ENCODE measurements at places on chromosomes 16 and 17. TPM values are rescaled to one million over a fixed set of nuclear protein-coding genes. Genes with fewer than 3 reads are reported as not detected.

Gene IL17C
- total RNA-seq: not detected

Gene TBC1D3G
- total RNA-seq: not detected

Gene SLC5A10
- not detected for total RNA-seq

Gene ST6GALNAC1
- not detected for total RNA-seq

Gene SLFN11
- not detected for total RNA-seq

Gene ABCA5
- 6.8 TPM for total RNA-seq

Gene ABCA3
- 5.4 TPM for total RNA-seq

Gene C16orf96
- 0.10 TPM for total RNA-seq

Gene PPL
- total RNA-seq: 56.4 TPM

DNA sequence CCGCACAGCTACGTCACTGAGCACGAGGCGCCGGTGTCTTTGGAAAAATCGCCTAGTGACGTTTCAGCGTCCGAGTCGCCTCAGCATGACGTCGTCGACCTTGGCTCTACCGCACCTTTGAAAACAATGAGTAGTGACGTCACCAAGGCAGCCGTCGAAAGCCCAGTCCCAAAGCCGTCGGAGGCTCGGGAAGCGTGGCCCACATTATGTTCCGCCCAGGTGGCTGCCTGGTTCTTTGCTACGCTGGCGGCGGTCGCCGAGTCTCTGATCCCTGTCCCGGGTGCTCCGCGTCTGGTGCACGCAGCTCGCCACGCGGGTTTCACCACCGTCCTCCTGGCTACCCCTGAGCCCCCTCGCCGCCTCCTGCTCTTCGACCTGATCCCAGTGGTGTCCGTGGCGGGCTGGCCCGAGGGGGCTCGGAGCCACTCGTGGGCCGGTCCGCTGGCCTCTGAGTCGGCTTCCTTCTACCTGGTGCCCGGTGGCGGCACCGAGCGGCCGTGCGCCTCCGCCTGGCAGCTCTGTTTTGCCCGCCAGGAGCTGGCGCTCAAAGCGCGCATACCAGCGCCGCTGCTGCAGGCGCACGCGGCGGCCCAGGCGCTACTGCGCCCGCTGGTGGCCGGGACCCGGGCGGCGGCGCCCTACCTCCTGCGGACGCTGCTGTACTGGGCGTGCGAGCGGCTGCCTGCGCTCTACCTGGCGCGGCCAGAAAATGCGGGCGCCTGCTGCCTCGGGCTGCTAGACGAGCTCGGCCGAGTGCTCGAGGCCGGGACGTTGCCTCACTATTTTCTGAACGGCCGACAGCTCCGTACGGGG lies 1.5 kb downstream of the TMEM102 start:
- peak; percentile 79 for DNase-seq

DNA sequence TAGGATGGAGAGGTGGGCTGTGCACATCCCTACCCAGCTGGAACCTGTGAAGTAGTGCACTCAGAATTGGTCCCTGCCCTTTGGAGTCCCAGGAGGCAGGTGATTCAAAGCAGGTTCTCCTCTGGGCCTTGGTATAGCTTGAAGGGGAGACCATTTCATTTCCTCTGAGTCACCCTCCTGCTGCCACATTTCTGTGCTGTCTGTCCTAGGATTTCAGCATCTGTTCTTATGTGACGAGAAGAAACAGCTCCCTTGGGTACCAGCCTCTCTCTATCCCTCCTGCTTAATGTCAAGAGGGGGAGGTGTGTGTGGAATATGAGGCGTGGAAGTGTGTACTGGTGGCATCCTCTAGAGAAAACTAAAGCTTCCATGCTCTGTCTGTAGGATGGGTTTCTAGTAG lies 5.0 kb upstream of the NFE2L1 start:
- DNase-seq: no peak

DNA sequence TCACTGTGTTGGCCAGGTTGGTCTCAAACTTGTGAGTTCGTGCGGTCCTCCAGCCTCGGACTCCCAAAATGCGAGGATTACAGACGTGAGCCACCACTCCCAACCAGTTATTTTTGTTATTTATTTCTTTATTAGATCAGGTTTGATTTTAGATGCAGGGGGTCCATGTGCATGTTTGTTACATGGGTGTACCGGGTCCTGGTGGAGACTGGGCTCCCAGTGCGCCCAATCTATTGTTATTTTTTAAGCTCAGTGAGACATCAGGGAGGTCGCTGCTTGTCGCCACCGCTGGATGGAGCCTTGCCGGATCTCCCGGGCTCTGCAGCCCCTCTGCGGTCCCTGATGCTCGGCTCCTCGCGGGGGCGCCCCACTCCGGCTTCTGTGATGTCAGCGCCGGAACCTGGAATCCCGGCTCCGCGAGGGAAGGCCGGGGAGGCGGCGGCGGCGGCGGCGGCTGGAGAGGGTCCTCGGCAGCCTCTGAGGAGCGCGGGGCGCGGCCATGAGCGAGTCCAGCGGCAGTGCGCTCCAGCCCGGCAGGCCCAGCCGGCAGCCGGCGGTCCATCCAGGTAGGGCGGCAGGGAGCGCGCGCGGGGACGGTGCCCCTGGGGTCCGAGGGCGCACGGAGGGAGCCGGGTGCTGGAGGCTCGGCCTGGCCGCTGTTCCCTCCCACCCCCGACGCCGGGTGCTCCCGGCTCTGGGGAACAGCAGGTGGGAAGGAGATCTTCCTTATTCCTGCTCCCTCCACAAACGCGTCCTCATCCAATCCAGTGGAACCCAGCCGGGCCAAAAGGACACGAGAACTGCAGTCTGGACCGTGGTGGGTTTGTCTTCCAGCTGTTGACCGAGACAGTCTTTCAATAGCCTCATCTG lies at the start of gene TMC7:
Gene TMC7 (plus strand): TSS at position 370 of the 870 bp plus-strand sequence. CDS start 130 bp downstream, at position 500.
- peak; percentile 80 for DNase-seq

GRCh38 chr16:57204675-57205074 lies 18.5 kb downstream of the RSPRY1 start:
- DNase-seq: no peak

- no peak for DNase-seq
Measured at GRCh38 chr16:86050111-86050510, 151.1 kb downstream of the IRF8 start.

DNA sequence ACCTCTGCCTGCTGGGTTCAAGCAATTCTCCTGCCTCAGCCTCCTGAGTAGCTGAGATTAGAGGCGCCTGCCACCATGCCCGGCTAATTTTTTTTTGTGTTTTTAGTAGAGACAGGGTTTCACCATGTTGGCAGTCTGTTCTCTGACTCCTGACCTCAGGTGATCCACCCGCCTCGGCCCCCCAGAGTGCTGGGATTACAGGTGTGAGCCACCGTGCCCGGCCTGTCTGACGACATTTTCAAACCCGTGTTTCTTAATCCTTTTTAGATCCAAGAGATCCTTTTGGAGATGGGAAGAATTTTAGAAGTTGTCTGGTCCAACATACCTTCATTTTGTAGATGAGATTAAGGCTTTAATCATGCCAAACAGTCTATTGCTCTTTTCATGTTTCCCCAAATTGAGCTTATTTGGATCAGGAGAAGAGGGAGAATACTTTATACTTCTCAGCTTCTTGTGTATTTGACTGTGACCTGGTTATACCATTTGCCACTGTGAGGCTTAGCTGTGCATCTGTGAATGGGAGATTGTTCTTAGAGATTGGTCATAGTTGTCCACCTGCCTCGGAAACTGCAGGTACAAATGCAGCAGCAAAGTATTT lies 25.8 kb downstream of the USP10 start:
- no peak for DNase-seq

DNA sequence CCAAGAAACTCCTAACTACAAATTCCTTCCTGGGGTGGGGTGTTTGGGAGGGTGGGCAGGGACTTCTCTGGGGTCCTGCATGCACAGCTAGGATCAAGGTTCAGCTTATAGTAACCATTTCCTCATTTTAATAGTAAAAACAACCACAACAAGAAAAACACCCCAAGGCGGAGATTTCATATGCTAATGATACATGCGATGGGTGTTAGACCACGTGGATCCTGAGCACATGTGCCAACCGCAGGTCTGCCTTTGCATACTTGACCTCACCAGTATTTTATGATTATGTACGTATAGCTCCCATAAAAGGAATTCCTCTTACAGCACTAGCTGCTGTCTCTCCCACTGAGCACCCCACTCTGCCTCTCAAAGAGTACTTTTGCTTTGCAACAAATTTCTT lies 1.9 kb downstream of the KRTAP4-11 start:
- DNase-seq: no peak

DNA sequence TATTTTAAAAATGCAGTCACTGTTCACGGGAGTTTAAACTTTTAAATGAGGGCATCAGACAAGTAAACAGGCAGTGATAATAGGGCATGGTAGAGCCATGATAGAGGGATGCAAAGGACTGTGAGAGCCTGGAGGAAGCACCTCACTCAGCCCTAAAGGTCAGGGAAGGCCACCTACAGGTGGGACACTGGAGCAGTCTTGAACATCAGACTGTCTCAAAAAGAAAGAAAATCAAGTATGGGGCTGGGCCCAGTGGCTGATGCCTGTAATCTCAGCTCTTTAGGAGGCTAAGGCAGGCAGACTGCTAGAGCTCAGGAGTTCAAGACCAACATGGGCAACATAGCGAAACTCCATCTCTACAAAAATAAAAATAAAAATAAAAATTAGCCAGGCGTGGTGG lies 31.0 kb upstream of the DHRS7B start:
- no peak for DNase-seq

DNA sequence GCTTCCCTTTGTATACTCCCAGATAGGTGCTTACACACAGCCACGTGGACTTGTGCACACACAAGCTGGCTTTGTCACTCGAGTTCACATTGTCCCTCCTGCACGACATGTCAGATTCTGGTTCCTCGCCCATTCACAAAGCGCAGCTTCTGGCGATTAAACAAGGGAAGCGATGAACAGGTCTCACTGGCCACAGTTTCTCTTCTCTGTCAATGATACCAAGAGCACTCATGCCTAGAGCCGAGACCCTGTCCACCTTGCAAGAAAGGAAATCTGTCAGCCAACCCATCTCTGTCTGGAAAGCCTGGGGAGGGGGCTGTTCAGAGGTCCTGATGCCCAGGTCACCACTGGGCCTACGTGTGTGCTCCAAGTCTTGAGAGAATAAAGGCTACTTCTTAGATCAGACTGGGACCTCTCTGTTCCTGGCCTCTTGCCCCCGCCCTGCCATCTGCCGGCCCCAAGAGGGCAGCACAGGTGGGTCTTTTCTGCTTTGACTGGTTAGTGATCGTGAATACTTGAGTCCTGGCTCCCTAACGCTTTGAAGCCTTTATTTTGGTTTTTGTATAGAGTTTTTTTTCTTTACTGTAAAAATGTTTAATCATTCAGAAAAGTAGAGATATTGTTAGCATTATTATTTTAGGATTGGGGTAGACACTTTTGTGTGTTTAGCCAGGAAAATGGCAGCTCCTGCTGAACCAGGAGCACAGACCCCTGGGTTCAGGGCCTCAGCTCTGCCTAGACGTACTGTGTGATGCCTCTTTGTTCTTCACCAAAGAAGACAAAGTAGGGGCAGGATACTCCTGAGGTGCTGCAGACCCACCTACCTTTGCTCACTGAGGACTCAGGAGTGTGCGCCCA lies 104.7 kb downstream of the MRM1 start:
- DNase-seq: peak; percentile 18

GRCh38 chr17:14351493-14351892 lies 50.6 kb downstream of the HS3ST3B1 start:
- DNase-seq: no peak

- peak; percentile 8 for DNase-seq
Measured at GRCh38 chr17:29005936-29006511, at the start of gene SEZ6. Gene SEZ6 (minus strand): TSS chr17:29006033. CDS start chr17:29005869, 164 bp downstream.

GRCh38 chr17:32258383-32259140 lies 7.1 kb upstream of the RHBDL3 start:
- no peak for DNase-seq

DNA sequence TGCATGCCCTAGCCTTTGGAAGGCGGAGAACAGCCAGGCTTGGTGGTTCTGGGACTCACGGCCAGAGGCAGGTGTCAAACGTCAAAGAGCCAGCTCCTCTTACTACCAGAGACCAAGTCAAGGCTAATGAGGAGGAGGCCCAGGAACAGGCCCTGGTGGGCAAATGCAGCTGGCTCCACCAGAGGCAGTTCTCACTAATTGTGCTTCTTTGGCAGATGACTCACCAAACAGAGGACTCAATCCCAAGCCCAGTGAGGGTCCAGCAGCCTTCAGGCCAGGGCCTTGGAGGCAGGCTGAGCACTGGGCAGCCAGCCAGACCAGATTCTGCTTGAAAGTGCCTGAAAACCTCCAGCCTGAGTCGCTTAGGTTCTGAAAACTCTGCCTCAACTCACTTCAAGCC lies 336.5 kb upstream of the CDH5 start:
- DNase-seq: no peak

DNA sequence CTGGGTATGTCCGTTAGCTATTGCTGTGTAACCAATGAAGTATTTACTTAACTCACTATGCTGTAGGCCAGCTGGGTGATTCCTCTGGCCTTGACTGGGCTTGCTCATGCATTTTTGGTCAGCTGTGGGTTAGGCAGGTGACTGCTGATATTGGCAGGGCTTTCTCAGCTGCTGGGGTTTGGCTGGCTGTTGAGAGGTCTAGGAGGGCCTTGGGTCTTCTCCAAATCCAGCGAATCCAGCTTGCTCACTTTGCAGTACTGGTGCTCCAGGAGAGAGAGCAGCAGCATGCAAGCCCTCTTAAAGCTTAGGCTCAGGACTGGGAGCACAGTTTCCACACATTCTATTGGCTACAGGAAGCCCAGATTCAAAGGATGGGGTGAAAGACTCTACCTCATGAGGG lies 270.1 kb downstream of the PHKB start:
- DNase-seq: no peak

GRCh38 chr17:35717475-35717874 lies 14.0 kb upstream of the RASL10B start:
- no peak for DNase-seq

- no peak for DNase-seq
Measured at GRCh38 chr16:85398688-85399582, 214.2 kb upstream of the GSE1 start.

- DNase-seq: no peak
Measured at GRCh38 chr16:50304467-50305440, 38.4 kb downstream of the ADCY7 start.

GRCh38 chr17:44627513-44628242 lies 28.6 kb upstream of the MEIOC start:
- no peak for DNase-seq

DNA sequence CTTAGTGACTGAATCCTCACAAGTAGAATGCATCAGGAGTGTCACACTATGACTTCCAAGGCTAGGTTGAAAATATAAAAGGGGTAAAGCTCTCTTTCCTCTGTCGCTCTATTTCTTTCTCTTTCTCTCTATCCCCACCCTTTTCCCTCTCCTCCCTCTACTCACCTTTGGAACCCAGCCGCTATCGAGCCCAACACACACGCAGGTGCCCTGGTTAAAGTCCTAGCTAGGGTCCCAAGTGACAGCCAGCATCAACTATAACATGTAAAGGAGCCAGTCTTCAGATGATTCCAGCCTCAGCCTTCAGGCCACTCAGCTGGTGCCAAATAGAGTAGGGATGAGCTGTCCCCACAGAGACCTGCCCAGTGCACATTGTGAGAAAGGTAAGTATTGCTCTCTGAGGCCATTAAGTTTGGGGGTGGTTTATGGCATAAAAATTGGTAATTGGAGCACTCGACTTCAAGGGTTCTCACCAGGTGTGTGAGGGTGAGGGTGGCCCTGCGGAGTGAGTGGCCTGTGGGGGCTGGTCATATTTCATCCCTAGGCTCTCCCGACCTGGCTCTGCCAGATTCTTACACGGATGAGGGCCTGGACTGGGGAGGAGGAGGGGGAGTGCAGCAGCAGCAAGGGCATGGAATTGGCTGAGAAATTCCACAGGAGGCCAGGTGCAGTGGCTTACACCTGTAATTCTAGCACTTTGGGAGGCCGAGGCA lies 14.9 kb upstream of the C16orf54 start:
- DNase-seq: no peak

Data from HCT116 (cell line).